ENCODE measurements at places on chromosomes 7 and 10.

DNA sequence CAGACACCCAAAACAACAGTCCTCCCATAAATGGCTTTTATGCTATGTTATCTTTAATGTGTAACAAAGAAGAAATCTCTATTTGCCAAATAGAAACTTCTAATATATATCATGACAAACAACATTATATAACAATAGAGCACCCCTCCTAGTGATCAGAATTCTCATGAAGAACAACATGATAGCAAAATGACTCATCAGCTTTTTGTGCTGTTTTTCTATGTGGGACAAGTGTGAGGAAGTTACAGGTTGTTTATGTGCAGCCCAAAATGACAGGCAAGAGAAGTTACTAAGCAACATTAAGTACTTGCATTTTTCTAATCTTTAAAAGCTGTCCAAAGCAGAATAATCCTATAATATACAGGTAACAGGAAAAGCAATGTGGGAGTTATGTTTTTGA, 7.7 kb downstream of the DGKB start:
- DNase-seq = no peak

DNA sequence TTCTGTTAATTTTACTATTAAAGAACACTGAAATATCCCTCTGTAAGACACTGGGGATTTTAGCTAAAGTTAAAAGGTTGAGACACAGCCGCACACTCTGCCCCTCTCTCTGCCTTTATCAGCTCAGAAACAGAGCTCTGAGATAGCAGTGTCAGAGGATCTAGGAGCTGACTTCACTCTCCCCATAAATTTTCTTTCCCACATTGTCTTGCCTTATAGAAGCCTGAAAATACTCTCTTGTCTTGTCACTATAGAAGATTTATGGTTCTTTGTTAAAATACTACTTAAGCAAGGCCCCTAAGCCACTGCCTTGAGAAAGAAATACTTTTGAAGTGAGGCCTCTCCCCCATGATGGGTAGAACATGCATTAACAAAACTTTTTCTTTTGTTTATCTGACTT, 105.7 kb upstream of the C10orf90 start:
- no peak for DNase-seq

DNA sequence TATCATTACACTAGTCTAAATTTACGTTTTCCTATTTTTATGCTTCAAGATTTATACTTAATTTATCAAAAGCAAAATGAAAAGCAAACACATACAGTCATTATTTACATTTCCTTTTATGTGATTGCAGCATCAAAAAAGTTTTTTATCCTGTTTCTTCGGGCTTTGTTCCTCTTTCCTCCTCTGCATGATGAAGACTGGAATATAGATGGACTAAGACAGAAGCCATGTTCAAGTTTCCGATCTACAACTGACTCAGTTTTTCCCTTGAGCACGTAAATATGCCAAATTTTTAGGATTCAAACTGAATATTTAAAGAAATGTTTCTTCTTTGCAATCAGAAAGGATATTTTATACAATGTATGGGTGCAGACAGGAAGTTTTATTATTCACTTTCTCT, 273.5 kb upstream of the DGKB start:
- DNase-seq = no peak

DNA sequence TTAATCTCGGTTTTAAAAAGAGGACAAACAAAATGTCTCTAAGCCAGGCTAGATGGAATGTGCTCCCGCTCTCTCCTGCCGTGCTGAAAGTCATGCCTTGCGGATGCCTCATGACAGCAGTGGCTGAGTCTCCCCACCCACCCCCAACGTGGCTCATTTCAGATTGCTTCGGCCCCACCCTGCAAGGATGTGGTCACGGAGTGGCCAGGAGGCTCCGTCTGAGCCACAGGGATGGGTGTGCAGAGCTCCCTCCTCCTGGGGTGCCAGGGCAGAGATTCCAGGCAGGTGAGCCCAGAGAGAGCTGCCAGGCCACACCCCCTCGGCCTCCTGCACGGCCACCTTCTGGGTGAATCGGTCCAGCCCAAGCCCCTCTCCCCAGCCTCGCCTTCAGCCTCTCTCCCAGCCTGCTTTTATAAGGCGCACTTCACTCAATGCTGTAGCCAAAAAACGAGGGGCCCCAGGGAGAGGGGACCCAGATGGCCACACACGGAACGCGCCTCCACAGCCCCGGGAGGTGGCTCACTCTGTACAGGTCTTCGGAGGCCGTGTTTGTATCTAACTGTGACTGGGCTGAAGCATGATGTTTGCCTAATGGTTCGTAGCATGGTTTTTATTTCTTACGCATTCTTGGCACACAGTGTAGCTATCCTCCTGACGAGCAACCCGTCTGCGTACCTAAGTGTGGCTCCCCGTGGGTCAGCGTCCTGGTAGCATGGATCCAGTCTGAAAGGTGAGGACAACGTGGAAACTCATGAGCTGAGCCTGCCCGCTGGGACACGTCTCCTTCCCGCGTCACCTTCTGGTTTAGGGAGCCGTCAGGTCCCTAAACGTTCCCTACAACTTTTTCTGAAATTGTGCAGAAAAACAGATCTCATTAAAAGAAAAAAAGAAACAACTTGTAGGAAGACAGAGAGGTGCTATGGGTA, 413.8 kb upstream of the FOXK1 start:
- peak; percentile 46 for DNase-seq

DNA sequence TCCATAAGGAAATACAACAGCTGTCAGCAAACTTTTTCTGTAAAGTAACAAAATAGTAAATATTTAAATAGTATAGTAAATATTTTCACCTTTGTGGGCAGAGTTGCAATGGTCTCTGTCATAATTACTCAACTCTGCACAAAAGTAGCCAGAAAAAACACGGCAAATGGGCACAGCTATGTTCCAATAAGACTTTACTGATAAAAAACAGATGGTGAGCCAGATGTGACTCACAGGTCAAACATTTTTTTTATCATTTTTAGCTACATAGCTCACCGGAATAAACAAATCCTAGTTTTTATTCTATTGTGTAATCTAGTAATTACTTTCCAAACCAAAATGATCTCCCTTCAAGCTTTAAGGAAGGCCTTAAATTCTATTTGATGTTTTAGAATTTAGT, 55.3 kb downstream of the NCAPG2 start:
- no peak for DNase-seq

DNA sequence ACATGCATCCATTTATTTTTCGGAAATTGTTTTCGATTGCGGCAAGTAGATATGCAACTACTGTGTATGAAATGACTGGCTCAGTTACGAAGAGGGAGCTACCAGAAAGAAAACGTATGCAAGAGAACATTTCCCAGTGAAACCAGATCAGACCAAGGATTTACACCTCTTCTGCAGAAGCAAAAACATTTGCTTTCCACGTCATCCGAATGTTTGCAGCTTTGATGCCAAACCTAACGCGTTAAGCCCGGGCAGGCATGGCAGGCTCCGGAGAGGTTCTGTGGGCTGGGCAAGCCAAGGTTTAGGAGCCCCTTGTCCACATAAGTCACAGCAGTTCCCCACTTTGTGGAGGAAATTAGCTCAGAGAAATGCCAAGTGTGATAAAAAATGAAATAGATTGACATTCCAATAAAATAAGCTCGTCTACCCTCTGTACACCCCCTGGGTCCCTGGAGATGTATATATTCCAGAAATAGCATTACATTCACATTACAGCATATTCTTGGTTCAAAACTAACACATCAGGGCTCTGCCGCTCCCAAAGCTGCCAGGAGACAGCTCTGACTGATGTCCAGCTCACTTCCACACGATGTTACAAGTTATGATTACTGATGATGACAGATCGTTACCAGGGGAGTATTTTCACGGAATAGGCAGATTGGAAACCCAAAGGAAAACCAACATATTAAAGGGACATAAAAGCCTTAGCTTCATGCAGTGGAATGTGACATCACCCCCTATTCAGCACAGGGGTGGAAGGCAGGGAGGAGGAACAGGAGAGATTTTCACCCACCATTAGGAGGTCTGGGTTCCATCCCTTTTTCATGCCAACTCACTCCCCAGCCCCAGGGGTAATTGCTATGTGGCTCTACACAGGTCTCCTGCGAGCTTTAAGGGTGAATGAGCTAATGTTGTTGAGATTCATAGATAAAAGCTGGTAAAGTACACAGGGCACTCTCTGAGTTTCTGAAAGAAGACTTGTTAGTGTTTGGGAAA, 81.5 kb downstream of the LYZL1 start:
- no peak for DNase-seq

- DNase-seq = no peak
Observed at GRCh38 chr7:106757846-106758245, 96.9 kb upstream of the CCDC71L start.

- DNase-seq = no peak
Observed at GRCh38 chr7:79664884-79665676, 211.6 kb upstream of the MAGI2 start.

- no peak for DNase-seq
Observed at GRCh38 chr7:8387551-8388256, 45.7 kb upstream of the NXPH1 start.

- DNase-seq = no peak
Observed at GRCh38 chr7:47217570-47218360, 364.1 kb downstream of the TNS3 start.

DNA sequence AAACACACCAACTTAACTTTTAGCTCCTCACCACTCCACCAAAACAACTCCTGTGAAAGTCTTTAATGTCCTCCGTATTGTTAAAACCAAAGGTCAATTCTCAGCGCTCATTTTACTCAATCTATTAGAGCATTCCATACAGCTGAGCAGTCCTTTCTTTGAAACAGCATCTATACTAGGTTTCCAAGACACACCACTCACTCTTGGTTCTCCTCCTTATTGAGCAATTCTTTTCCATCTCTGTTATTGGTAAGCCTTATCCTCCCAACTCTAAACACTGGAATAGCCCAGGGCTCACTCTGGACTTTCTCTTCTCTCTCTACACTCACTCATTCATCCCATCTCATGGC, 34.9 kb downstream of the COA1 start:
- DNase-seq = no peak

GRCh38 chr10:91787810-91788209, 10.4 kb upstream of the TNKS2 start:
- no peak for DNase-seq

DNA sequence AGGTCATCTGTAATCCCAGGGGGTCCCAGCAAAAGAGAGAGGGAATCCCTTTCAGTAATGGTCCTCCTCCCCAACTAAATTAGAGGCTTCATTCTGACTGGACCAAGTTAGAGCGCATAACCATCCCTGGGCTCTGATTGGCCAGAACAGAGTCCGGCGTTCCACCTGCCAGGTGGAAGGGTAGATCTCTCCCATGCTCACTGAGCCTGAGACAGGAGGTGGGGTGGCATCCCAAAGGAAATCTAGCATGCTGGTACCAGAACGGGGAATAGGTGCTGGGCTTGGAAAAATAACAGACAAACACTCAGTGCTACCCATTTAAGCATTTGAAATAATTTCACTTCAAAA, 21.0 kb upstream of the TSPAN33 start:
- DNase-seq = no peak

GRCh38 chr7:30743371-30744074, 8.4 kb upstream of the INMT start:
- no peak for DNase-seq

GRCh38 chr10:110057456-110057855, 49.7 kb downstream of the ADD3 start:
- no peak for DNase-seq

DNA sequence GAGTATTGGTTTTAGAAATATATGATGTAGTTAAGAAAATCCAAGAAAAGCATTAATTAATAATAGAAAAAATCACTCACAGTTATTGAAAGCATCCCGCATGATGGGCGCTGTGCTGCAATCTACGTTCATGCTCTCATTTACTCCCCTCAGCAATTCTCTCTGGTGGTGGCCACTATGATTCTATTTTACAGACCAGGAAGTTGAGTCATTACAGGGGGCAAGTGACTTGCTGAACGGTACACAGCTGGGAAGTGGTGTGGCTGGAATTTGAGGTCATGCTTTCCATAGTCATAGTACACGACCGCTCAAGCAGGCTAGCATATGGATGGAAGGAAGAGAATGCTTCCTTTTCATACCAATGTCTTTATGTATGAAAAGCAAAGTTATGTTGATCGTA, 117.4 kb downstream of the TES start:
- DNase-seq = no peak

DNA sequence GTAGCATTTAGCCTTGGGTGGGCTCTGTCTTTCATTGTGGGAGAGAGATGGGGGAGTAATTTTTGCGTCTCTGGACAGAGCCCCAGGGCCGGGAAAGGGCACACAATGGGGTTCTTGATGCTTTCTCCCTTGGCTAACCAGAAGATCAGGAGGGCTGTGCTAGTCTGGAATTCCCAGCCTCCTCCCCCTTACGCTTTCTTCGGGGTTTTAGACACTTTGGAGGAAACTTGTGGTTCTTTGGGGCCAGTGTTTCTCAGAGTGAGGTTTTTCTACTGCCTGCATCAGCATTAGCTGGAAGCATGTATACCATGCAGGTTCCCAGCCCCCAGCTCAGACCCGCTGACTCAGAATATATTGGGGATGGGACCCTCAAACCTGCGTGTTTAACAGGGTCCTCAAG, 7.0 kb downstream of the NEURL1 start:
- no peak for DNase-seq

DNA sequence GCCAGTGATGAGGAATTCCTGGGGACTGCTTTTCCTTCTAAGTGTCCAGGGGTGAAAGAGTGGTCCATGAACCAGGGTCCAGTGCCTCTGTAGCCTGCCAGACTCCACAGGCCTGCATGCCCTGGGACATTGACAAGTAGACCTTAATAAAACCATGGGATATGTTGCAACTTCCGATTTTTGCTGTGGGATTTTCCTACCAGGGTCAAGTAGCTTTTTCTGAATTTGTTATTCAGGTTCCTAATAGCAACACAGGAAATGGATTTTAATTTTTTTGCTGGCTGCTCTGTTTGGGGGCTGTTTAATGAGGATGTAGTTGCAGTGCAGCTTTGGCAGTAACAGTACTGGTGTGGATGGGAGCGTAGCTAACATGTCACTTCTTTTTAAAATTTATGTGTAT, 42.1 kb downstream of the WBP1L start:
- no peak for DNase-seq

DNA sequence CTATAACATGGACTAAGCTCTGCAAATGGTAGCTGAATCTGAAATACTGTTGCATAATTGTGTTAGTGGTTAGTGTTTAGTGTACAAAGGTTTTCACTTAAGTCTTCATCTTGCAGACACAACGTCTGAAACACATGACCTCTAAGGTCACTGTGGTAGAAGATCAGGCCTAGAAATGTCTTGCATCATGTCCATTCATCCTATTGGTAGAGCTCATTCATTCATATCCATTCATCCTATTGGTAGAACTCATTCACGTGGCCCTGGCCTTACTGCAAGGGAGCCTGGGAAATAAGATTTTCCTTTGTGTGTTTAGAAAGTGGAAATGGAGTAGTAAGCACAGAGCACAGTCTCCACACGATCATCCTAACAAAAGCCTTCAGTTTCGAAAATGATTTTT, 485.8 kb downstream of the PLXNA4 start:
- no peak for DNase-seq

DNA sequence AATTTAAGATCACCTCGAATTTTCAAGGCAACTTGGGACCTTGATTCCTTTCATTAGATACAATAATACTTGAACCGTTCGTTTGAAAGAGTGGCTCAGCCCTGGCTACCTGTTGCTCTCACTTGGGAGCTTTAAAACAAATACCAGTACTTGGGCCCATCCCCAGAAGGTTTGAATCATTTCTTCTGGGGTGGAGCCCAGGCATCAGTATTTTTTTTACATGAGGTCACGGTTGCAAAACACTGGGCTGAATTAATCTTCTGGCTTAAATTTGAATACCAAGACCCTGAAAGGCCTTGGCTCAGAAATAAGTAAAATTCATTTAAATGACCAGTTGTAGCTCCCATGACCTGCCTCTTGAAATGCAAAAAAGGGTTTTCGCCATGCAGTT, 214.9 kb downstream of the CREB5 start:
- no peak for DNase-seq

- no peak for DNase-seq
Observed at GRCh38 chr7:7830122-7830878, 111.9 kb upstream of the RPA3 start.

All from H1 (cell line).